ENCODE measurements at places on chromosomes 12 and 14. TPM values are rescaled to one million over a fixed set of nuclear protein-coding genes. Genes with fewer than 3 reads are reported as not detected.

TAS2R19 gene
- 0.34 TPM for total RNA-seq

ABHD12B gene
- not detected for total RNA-seq

CCNB1IP1 gene
- 28.7 TPM for total RNA-seq

CGRRF1 gene
- 25.8 TPM for total RNA-seq

RASSF9 gene
- total RNA-seq: 1.9 TPM

ITGB7 gene
- total RNA-seq: 0.40 TPM

NANOG gene
- total RNA-seq: 0.19 TPM

- DNase-seq: no peak
Observed at GRCh38 chr14:26281280-26281998, 316.4 kb downstream of the NOVA1 start.

GRCh38 chr12:3559601-3560294, 68.7 kb downstream of the PRMT8 start:
- no peak for DNase-seq

DNA sequence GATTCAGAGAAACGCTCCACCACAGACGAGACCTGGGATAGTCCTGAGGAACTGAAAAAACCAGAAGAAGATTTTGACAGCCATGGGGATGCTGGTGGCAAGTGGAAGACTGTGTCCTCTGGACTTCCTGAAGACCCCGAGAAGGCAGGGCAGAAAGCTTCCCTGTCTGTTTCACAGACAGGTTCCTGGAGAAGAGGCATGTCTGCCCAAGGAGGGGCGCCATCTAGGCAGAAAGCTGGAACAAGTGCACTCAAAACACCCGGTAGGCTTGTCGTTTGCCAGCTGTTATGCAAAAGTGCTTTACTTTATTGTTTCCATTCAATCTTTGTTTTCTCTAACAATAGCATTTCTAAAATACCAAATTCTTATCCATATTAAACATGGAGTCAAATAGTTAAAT, 287.3 kb downstream of the NAV3 start:
- DNase-seq: no peak

DNA sequence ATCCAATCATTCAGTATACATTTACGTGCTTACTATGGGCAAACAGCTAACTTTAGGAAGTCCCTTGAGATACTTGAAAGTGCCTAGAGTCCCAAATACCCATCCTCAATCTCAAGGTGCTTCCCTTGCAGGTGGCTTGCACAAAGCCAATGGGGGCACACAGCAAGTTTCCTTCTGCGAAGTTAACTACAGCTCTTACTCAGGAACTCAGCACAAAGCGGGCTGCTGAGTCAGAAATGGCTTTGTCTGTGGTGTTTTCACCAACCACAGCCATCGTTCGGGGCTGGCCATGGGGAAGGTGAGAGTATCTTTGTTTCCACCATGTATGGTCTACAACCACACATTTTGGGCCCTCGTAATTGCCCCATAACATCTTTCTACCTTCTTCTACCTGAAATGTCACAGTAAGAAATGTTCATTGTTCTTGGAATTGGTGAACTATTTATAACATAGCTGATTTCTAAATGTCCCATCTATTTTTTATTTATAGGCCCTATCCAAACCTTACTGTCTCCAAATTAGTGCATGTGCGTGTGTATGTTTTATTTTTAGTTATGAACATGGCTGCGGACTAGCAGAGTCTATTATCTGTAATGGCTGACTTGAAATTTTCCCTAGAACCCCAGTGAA, 13.9 kb downstream of the MFAP5 start:
- DNase-seq: no peak

DNA sequence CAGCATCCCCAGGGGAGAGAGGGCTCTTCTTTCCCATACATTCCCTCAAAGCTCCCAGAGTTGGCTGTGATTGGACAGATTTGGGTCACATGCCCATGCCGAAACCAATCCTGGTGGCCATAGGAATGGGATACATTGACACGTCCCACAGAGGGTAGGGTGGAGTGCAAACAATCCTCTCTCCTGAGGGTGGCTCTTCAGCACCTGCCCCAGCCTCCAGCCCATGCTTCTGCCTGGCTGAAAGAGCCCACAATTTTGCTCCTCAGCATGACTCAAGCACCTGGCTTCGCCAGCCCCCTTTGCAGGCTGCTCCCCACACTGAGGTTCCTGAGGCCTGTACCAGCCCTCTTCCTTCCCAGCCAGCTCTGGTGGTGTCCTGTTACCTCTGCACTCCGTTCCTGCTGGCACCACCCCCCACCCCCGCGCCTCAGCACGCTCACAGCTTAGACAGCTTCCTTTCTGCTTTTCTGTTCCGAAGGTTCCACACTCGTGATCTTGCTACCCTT, 71.7 kb downstream of the CCDC92 start:
- DNase-seq: no peak

DNA sequence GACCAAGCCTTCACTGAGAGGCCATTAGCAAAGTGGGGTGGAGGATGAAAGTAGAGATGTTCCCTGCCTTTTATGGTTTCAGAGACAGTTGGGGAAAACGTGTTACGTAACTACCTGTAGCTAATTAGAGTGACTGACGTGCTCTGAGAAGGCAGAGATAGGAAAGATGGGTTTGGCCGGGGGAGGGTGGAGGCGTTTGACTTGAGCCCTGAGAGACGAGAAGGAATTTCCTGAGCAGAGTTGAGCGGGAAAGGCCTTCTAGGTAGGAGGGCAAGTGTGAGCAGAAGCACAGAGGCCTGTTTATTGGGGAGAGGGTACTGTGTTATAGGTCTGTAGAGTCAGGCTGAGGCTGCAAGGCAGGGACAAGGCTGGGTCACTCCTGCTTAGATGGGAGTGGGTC, 8.6 kb downstream of the TUNAR start:
- DNase-seq: no peak

DNA sequence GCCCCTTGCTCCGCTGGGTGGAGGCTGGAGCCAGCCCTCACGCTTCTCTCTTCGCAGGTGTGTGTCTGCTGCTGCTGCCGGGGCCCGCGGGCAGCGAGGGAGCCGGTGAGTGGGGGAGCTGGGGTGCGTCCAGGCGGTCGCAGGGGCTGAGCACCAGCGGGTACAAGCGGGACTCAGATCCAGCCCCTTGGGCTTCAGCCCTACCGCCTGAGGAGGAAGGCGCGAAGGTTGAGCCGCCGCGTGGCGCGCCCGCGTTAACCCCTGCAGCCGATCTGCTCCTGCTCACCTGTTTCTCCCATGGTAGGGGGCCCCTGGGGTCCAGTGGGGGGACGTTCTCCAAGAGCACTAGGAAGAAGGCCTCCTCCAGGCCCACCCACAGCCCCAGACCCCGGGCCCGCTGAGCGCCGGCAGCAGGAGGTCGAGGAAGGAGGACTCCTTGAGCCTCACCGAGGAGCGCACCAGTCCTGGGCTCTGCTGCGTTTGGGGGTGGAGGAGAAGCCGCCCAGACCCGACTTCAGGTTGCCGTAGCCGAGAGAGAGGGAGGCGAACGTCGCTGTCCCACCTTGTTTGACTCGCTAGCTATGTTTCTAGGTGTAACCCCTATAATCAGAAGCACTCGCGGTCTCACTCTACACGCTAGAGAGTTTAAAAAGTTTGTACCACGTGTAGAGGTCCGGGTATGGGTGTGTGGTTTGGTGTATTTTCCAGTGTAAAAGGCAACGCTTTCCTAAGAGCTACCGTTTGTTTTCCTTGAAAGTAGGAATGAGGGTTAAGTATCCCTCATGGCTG, 834 bp downstream of the COCH start:
- no peak for DNase-seq

DNA sequence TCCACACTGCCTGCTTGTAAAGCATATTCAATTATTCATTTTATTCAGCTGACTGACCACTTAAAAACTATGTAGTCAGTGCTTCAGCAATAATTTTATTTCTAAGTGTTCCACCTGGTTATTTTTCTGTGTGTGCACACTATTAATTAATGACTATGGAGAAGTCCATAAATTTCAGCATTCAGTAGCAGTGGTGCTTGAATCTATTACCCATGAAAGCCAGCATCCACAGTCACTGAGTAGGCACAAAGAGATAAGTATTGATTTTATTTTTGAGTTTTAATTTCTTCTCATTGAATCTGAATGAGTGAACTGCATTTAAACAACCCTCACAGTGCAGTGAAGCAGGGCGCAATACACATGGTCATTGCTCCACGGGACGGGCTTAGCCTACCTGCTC, 643.1 kb downstream of the GALC start:
- no peak for DNase-seq

GRCh38 chr12:42130672-42131402, 13.8 kb downstream of the GXYLT1 start:
- DNase-seq: peak; percentile 65

GRCh38 chr12:59166457-59166856, 246.2 kb upstream of the LRIG3 start:
- no peak for DNase-seq

- peak; percentile 48 for DNase-seq
Observed at GRCh38 chr12:4809013-4809448, 88.8 kb downstream of the GALNT8 start.

DNA sequence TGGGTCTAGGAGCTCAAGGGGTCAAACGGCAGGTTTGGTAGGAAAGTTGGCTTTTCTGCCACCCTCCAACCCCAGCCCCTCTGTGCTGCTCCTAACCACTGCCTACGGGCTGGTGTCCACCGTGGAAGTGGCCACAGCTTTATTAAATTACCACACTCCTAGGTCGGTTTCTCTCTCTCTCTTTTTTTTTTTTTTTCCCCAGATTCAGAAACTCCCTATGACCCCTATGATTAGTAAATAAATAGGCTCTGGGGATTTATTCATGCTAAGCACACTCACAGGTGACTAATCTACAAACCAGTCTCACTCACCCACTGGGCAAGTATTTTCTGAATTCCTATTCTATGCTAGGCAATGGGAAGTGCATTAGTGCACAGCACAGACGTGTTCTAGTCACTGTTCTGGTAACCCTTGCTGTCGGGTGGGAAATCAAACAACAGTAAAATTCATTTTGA, 8.7 kb upstream of the DDX47 start:
- no peak for DNase-seq

- DNase-seq: no peak
Observed at GRCh38 chr12:99911081-99911480, 73.7 kb downstream of the ANKS1B start.

GRCh38 chr12:94717108-94717507, 66.8 kb upstream of the TMCC3 start:
- DNase-seq: no peak

- no peak for DNase-seq
Observed at GRCh38 chr14:98174041-98174440, 1098.0 kb downstream of the BCL11B start.

DNA sequence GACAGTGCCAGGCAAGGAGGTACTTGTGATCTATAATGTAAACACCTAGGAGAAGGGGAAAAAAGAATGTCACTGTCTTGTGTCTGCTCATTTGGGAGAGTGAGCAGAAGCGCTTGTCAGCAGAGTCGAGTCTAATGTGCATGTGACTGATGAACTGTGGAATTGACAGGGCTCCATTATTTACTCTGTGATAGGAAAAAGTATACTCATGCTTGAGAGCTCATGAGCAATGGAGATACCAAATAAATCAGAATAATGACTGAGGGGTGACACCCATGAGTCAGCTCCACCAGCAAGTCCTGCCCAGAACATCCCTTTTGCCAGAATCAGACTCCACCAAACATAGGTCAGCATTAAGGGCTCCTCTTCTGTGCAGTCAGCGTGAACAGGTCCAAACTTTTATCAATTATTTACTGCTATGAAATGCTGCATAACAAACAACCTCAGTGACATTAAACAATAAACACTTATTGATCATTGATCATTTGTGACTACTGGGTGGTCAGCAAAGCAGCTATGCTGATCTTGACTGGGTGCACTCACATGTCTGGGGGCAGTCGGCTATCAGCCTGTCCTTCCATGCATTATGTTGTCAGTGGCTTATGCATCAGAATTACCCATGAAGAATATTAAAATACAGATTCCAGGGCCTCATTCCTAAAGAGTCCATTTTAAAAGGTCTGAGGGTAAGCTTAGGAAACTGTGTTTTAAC, 29.2 kb upstream of the WSCD2 start:
- DNase-seq: no peak

DNA sequence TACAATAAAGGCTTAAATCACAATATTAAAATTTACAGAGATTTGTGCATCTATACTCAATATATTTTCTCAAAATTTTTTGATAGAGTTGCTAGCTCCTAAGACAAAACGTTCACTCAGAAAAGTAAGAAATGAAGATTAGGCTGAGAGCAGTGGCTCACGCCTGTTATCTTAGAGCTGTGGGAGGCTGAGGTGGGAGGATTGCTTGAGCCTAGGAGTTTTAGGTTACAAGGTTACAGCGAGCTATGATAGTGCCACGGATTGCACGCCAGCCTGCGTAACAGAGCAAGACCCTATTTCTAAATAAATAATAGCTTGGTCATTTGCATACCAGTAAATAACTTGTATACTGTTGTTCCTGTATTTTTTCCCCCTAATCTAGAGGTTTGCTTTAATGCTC, 35.0 kb upstream of the CFL2 start:
- no peak for DNase-seq

DNA sequence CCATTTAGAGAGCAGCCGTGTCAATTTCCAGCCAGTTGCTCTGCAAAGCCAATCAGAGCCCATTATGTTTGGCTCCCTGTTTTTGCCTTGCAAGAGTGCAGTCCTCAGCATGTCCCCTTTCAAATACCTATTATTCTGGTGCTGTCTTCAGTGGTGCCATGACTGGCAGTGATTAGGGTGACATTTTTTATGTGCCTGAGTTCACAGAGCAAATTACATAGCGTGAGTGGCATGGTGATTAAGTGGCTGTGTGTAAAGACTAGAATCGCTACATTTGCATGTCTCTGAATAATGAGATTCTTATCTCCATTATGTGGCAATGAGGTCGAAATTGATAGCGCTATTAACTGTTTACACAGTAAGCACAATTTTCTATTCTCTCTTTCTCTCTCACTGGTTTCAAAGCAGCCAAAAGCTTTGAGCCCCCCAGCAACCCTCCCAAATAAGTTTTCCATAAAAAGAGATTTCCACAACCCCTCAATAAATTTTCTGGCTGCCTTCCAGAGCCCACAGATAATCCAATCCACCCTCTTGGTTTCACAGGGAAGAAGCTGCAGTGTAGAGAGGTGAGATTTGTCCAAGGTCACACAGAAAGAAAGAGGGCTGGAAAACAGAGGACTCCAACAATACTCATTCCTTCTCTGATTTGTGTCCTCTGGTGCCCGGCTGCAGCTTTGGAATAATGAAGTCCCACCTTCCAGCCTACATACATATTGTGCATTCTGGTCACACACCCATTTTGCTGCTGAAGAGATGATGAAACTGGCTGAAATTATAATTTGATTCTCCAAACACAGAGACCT, 58.8 kb upstream of the NUDT4 start:
- DNase-seq: no peak

GRCh38 chr12:10400829-10401228, 8.7 kb downstream of the KLRC4 start:
- DNase-seq: no peak

- no peak for DNase-seq
Observed at GRCh38 chr14:28772613-28773012, 6.0 kb downstream of the FOXG1 start.

- DNase-seq: no peak
Observed at GRCh38 chr14:65000898-65001591, 14.3 kb downstream of the FNTB start.

- DNase-seq: no peak
Observed at GRCh38 chr12:112105891-112106290, 2.7 kb downstream of the NAA25 start.

GRCh38 chr12:64824130-64824499, 332 bp upstream of the TBC1D30 start:
- DNase-seq: no peak

- DNase-seq: peak; percentile 42
Observed at GRCh38 chr14:68363843-68364767, 428.8 kb downstream of the ZFP36L1 start.

GRCh38 chr12:68510397-68510796, 100.3 kb upstream of the RAP1B start:
- DNase-seq: no peak

GRCh38 chr14:90924621-90925340, 108.6 kb upstream of the TTC7B start:
- DNase-seq: no peak

GRCh38 chr14:64717870-64718269, 13.6 kb downstream of the PLEKHG3 start:
- no peak for DNase-seq
